NCI-H446 treated with DMSO at 0.1 percent for 48 hours (cell line): ENCODE measurements at places on chromosomes 5 and 9.
A peak's percentile ranks its signal among the peaks of the same experiment; 100 is the strongest.

- DNase-seq: no peak
Observed at GRCh38 chr5:57859626-57860025, 377.0 kb upstream of the ACTBL2 start.

DNA sequence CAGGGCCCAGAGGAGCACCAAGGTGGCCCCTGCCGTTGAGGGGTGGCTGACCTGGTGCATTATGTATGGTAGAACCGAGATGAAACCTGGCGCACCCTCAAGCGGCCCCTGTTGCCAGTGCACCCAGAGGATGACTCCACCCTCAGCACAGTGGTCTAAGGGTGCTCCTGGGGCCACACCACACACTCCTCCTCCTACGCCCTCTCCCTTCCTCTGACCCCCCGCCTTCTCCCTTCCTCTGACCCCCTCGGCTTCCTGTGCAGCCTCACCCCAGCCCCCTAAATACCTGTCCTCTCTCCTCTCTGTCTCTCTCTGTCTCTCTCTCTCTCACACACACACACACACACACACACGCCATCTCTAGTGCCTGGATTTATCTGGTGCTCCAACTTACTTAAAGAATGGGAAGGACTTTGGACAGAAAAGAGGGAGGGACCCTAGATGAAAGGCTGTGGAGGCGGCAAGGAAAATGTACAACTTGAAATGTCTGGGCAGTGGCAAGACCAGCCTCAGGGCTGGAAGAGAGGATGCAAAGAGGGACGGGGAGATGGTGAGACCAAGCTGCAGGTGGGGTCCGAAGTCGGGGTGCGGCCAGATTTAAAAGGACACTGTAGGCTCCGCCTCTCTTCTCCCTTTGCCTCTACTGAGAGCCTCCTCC is 18.2 kb upstream of the SLC30A5 start:
- no peak for DNase-seq

GRCh38 chr9:130780865-130781504 is 54.1 kb upstream of the ABL1 start:
- DNase-seq: peak; percentile 6

GRCh38 chr5:88488130-88488529 is 219.5 kb upstream of the TMEM161B start:
- DNase-seq: no peak

GRCh38 chr5:2658447-2658846 is 93.0 kb downstream of the IRX2 start:
- DNase-seq: no peak

DNA sequence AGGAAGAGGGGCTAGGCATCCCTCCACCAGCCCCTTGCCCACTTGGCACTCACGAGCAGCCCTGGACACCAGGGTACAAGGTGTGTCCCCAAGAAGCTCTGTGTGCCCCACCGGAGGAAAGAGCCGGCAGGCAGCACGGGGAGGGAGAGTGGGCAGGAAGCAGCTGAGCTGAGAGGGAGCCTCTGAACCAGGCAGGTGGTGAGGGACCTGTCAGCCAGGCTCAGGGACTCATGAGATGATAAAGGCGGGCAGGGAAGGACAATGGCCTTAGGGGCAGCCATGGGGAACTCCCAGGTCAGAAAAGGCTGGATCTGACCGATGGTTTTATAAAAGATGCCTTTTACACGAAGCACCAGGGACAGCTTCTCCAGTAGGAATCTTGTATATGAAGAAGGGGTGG is 112.0 kb downstream of the VAV2 start:
- no peak for DNase-seq

- no peak for DNase-seq
Observed at GRCh38 chr5:2214910-2215590, 332.3 kb upstream of the IRX4 start.

DNA sequence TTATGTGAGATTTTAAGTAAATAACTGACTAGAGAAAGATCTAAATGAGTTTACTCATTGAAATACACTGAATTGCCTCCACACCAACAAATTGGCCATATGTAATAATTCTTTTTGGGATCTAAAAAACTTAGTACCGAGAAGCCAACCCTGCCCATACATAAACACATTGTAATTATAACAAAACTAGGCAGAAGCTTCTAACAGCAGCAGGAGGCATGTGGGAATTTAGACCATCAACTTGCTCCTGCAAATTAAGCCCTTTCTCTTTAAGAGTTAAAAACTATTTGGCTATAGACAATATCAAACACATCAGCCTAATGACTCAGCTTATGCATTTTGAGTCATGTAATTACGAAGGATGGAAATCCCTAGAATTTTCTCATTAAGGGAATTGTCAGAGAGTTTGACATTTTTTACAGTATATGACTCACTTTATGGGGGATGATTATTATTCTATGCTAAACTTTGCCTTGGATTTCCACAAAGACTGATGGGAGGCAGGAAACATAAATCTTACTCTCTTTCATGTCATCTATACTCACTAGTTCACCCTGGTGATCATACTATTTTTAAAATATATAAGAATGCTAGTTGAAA is 1.0 kb downstream of the IL7R start:
- DNase-seq: no peak

GRCh38 chr9:92254381-92255337 is 38.8 kb downstream of the IARS1 start:
- DNase-seq: no peak
